Hypothalamus (tissue), 51 donors: ENCODE measurements at places on chromosomes 1 and 21.

DNA sequence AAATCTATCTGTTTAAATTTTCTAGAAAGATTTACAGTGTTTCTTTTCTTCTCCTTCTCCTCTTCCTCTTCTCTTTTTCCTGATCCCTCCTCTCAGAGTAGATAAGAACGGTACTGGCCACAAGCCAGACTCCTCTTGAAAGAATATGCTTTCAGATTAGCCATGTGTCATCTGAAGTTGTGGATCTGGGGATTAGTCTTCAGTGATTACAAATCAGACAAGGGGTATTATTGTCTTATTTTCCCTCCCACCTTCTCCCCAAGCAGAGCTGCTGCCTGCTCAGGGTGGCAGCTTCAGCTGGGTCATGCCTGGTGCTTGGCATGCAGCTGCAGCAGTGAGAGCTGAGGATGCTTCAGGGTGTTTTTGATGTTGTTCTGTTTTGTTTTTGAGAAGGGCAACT lies 42.7 kb downstream of the SGIP1 start:
- no peak for DNase-seq

DNA sequence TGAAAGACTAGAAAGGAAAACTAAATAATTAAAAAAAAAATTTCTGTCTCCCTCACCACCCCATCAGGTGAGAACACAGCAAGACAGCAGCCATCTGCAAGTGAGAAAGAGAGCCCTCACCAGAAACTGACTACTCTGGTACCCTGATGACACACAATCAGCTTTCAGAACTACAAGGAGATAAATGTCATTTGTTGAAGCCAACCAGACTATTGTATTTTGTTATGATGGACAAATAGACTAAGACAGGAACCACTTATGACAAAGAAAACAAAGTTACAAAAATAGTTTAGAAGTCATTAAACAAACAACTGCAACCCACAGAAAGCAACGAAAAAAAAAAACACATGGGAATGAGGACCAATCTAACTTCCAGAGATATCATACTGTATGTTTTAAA lies 98.3 kb downstream of the FAF1 start:
- DNase-seq: no peak

- no peak for DNase-seq
Measured at GRCh38 chr1:160122978-160123495, 7.5 kb downstream of the ATP1A2 start.

DNA sequence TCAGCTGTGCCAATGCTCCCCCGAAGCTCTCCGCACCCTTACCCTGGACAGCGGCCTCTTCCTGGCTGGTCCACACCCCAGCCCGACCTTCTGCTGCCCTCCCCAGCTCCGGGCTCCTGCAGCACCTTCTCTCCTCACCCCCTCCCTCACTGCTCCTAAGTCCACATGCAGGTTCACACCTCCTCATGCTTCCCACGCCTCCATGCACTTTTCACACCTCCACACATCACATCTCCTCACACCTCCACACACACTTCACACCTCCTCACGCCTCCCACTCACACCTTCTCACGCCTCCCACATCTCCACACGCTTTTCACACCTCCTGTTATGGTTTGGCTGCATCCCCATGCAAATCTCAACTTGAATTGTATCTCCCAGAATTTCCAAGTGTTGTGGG lies 18.9 kb downstream of the GPR137B start:
- no peak for DNase-seq

DNA sequence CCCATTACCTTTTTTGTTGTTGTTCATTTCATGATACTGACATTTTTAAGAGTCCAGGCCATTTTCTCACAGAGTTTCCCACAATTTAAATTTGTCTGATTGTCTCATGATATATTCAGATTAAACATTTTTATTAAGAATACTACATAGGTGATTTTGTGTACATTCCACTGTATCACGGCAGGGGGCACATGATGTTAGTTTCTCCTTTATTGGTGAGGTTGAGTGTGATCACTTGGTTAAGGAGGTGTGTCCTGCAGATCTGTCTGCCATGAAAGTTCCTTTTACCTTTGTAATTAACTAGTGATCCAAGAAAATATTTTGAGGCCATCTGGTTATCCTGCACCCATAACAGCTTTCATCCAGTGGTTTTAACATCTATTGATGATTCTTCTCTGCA lies 11.8 kb downstream of the RTCA start:
- no peak for DNase-seq

DNA sequence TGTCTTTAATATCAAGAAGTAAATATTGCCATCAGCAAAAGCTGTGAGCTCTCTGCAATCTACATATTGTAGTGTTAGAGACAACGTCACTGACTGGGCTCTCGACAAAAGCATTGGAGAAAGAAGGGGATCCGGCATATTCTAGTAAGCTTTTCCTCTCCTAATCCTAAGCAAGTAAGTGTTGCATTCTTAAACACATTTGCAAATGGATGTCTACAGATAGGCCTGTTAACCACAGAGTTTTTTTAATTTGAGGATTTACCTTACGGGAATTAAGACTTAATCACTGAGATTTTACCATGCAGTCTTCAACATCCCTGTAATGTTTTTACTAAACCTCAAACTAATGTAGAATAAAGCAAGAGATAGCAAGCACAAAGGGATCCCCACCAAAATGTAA lies 426.5 kb upstream of the CAMK1G start:
- no peak for DNase-seq

- no peak for DNase-seq
Measured at GRCh38 chr1:157409927-157410326, 142.4 kb downstream of the FCRL5 start.

- no peak for DNase-seq
Measured at GRCh38 chr1:43507296-43508295, 23.1 kb upstream of the PTPRF start.

GRCh38 chr21:44949161-44949778 lies 9.4 kb downstream of the SLX9 start:
- no peak for DNase-seq

DNA sequence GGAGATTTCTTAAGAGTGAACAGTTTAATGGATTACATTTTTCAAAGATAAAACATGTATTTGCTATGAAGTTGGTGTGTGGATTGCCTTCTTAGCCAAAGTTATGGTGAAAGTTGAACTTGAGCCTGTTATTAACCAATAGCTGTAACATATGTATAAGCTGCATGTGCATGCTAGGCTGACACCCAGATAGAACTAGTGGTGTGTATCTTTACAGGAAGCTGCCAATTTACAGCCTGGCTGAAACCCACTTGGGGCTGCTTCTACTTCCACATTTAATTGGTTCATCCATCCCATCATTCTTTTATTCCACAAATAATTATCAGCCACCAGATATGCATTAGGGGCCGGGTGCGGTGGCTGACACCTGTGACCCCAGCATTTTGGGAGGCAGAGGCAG lies 3.3 kb downstream of the PLA2G5 start:
- no peak for DNase-seq

GRCh38 chr1:33460144-33460543 lies 12.3 kb upstream of the ZSCAN20 start:
- DNase-seq: no peak
